ENCODE measurements at places on chromosomes 16 and 17.
A peak's percentile ranks its signal among the peaks of the same experiment; 100 is the strongest.

DNA sequence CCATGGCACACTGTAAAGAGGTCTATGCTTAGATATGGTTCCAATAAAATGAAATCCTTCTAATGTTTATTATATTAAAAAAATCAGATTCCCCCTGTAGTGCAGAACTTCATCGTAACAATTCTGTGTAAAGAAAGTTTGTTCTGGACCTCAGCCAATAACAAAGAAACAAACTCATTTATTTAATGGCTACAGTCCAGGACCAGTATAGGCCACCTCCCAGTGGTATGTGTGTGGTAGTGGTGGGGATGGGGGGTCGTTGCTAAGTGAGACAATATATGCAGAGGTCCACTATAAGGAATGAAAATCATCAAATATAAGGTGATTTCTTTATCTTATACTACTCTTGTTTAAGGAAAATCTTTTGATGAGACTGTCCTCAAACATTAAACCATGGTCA, 136.4 kb downstream of the CDK5R1 start:
- DNase-seq: no peak

- no peak for DNase-seq
Observed at GRCh38 chr17:58606934-58607333, 84.9 kb downstream of the TEX14 start.

GRCh38 chr16:50282955-50283631, 16.7 kb downstream of the ADCY7 start:
- DNase-seq: no peak

GRCh38 chr16:56862776-56863175, 2.2 kb upstream of the SLC12A3 start:
- DNase-seq: no peak

DNA sequence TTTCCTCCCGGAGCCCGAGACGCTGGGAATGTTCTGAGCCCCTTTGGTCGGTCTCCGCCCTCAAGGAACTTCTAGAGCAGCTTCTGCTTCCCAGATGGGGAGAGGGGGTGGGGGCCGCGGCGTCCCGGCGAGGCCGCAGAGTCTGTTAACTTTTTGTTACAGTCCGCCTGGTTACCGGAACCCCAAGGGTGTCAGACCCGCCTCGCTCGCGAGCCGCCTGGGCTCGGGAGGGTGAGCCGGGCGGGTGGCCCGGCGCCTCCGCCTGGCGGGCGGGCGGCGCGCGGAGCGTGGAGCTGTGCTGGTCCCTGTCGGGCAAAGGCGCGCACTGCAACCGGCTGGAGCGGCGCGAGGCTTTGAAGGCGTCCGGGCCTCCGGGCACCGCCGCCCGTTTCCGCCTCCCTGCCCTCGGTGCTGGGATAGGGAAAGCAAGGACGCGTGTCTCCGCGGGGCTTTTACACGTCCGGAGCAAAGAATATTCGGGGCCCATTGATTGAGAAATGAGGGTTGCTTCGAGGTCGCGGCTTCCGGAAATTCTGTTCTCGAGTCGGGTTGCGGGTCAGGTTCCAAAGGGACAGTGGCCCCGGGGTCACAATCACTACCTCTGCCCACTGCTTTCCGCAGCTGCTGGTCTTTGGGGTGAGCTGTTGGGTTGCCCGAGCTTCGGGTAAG, 1.7 kb downstream of the HS3ST3B1 start:
- DNase-seq: peak; percentile 64

DNA sequence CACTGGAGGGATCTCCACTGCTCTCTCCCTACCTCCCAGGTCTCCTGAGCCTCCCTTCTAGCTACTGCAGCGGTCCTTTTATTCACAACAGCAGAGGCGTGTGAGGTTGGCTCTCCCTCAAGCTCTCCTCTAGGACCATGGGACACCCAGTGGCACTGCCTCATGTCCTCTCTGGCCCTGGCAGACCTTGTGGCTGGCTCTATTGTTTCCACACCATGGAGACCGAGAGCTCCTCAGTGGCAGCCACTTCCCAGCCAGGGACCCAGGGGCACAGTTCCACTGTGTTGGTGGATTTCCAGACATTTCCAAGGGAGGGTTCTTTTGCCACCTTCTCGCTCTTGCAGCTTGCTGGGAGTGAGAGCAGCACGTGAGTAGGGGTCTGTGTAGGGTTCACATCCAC, 204.9 kb downstream of the AXIN2 start:
- DNase-seq: no peak

DNA sequence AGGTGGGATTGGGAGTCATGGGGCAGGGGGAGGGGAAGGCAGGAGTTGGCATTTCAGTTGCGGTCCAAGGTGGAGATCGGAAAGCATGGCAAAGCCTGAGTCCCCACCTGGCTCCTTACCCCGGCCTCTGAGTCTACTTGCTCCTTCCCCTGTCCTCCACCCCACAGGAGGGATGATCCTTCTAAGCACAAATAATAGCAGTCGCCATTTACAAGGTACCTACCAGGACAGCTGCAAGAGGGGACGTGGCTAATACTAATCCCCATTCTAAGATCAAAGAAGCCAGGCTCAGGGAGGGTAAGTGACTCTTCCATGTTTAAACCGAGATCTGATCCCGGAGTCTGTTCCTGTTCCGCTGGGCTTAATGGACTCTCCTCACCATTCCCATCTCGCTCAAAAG, 396.3 kb downstream of the SLC39A11 start:
- DNase-seq: no peak

DNA sequence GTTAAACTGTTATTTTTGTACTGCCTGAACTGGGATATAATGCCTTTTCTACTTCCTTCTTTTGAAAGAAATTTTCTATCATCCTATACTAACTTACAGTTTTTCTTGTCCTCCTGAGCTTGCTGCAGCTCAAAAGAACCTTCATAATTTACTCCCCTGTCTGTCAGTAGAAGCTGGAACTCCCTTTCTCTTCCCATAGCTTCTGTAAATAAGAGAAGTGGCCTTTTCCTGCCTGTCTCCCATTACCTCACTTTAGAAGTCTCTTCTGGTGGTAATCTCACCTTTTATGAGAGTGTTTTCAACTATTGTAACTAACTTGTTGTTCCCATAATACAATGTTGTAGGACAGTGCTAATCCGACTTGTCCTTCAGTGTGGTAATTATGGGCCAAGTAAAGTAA, 246.7 kb upstream of the TBX2 start:
- DNase-seq: peak; percentile 26

DNA sequence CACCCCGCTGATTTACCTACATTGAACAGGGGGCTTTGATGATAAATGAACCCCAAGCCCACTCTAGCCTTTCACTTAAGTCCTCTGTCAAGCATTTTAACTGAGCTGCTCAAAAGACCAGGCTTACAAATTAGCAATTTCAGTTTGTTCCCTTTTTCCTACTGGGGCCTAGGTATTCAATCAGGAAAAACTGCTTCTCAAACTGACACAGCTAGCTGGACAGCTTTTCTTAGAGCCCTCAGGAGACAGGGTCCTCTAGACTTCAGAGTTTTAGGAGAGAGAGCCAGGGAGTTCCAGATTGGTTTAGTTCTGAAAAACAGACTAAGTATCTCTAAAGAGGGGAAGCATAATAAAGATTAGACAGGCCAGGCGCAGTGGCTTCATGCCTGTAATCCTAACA, 6.2 kb upstream of the HEXIM2 start:
- DNase-seq: no peak

- DNase-seq: no peak
Observed at GRCh38 chr17:65557349-65558310, 3.8 kb downstream of the AXIN2 start.

- DNase-seq: no peak
Observed at GRCh38 chr17:78899361-78900260, 3.4 kb downstream of the CEP295NL start.

DNA sequence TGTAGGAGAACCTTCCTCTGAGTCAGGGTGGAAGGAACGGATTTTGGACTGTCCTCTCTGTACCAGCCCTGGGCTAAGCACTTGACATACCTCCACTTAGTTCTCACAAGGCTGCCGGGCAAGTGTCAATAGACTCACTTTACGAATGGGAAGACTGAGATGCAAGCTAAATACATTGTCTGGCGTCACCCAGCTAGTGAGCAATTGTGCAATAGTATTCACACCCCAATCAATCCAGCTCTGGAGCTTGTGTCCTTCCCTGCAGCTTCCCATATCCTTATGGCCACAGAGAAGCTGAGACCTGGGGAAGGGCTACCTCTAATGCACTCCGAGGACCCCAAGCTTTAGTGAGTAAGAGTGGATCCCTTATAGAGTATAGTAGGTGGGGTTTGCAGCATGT, 39.8 kb downstream of the SLC6A2 start:
- no peak for DNase-seq

GRCh38 chr16:69411064-69411985, 13.1 kb upstream of the CYB5B start:
- DNase-seq: no peak

GRCh38 chr17:32452281-32452680, 8.0 kb downstream of the PSMD11 start:
- no peak for DNase-seq

DNA sequence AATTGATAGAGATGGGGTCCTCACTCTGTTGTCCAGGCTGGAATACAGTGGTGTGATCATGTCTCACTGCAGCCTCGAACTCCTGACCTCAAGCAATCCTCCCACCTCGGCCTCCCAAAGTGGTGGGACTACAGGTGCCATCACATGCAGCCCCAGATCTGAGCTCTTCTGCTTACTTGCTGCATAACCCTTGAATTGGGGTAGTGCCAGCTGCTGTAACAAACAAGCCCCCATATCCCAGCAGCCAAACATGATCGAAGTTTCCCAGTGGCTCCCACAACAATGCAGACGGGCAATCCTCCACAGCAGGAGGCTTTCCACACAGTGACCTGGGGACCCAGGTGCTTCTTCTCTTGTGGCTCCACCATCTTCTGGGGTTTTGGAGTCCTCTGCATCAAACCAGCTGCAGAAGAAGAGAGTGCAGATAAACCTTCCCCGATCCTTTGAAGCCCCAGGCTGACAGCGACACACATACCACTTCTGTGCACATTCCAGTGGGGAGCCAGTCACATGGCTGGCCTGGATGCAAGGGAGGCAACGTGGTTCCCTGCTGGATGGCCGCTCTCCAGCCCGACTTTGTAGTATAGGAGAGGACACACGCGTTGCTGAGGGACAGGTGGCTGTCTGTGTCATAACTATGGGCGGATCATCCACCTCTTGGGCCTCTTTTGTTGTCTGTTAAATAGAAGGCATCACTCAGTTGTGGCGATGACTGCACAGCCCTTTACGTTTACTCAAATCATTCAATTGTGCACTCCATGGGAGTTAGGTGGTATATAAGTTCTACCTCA, 16.7 kb downstream of the SBK1 start:
- DNase-seq: no peak

- DNase-seq: no peak
Observed at GRCh38 chr16:63982110-63982509, 1139.8 kb downstream of the CDH11 start.

- DNase-seq: no peak
Observed at GRCh38 chr17:82705756-82706155, 7.3 kb upstream of the RAB40B start.

GRCh38 chr16:30949650-30950515, 1.0 kb downstream of the ORAI3 start:
- DNase-seq: no peak

DNA sequence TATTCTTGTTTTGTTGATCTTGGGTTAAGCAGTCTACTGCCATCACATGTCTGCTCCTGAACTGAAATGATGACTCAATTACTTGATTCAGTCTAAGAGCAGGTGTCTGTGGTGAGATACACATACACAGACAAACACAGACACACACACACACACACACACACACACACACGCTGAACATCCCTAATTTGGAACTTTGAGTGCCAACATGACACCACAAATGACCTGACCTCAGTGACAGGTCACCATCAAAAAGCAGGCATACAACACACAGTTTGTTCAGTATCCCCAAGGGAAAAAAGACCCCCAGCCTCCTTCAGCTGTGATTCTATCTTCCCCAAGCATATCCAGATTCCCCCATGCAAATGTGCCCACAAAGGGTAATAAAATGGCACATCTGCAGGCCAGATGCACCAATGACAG, 130.1 kb upstream of the TMEM97 start:
- no peak for DNase-seq

DNA sequence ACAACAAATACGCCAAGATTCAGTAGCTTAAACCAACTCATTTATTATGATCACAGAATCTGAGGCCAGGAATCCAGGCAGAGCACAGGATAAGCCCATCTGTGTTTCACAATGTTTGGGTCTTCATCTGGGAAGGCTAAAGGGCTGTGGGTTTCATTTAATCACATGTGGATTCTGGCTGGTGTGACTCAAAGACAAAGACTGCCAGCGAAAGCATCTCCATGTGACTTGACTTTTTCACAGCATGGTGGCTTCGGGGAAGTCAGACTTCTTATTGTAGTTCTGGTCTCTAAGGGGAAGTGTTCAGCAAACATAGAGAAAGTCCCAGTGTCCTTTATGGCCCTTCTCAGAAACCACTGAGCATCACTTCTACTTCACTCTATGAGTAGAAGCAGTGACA, 1014.4 kb upstream of the GOT2 start:
- DNase-seq: no peak

GRCh38 chr17:63488851-63489250, 12.0 kb downstream of the ACE start:
- no peak for DNase-seq

GRCh38 chr16:47568351-47568750, 107.2 kb downstream of the PHKB start:
- DNase-seq: no peak

GRCh38 chr17:4318596-4318995, 47.9 kb downstream of the UBE2G1 start:
- DNase-seq: no peak

DNA sequence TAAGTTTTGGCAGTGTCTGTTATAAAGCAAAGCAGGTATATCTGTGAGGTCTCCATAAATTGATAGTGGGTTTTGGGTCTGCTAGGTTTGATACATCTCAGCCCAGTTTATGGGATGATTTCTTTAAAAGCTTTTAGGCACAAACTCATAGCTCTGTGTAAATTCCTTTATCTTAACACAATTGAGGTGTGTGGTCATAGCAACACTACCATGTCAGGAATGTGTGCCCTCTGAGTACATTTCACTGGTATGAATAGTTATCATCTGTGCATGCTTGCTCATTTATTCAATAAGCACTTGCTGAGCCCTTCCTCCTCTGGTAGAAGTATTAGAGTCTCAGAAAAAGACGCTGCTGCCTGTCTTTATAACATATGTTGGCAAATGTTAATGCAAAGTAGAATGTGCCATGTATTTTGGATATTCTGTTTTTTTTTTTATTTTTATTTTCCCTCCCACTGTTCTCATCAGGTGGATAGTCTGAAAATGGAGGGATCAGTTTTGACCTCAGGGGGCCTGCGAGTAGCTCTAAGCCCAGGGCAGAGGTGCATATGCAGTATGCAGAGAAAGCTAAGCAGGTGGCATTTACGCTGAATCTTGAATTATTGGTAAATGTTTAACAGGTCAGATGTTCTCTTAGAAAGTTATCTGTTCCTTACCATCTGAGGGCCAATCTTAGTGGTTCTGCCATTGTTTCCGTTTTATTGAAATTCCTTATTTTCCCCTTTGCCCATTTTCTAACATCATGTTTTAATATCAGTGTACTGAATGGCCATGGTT, 90.7 kb downstream of the WNT3 start:
- no peak for DNase-seq

- no peak for DNase-seq
Observed at GRCh38 chr17:78484271-78485246, 92.6 kb downstream of the DNAH17 start.

- DNase-seq: no peak
Observed at GRCh38 chr17:36703860-36704266, 102.5 kb downstream of the MRM1 start.

Measured in NCI-H1417 (cell line).